Activated naive CD4-positive, alpha-beta T cell treated with anti-CD3 and anti-CD28 coated beads for 36 hours (primary cell): ENCODE measurements at places on chromosomes 1 and 21. TPM values are rescaled to one million over a fixed set of nuclear protein-coding genes. Genes with fewer than 3 reads are reported as not detected.

CD48 gene
- 340 TPM for total RNA-seq

DNA sequence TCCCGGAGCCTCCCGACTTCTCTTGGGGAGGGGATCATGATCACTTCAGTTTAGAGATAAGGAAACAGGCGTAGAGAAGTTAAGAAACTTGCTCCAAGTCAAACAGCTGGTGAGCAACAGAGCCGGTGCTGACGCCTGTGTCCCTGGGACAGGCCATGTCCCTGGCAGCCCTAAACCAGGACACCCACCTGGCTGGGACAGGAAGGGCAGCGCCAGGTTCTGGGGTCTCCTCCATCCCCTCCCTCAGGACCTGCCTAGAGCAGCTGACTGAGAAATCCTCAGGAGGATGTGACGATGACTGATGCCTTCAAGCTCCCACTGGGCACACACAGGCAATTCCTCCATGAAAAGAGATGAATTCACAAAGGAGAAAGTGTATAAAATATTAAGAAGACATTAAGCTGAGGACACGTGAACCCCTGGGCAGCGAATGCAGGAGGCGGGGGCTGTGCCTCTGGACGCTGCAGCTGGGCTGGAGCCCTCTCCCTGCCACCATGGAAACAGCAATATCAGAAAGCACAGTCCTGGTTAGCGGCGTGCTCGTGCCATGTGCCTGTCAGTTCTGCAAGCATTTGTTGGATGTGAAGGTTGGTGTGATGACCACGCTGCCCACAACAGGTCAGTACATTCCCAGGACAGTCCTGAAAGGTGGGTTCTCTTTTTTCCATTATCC, 40.1 kb upstream of the C1orf174 start:
- no peak for DNase-seq

MIXL1 gene
- total RNA-seq = not detected

DNA sequence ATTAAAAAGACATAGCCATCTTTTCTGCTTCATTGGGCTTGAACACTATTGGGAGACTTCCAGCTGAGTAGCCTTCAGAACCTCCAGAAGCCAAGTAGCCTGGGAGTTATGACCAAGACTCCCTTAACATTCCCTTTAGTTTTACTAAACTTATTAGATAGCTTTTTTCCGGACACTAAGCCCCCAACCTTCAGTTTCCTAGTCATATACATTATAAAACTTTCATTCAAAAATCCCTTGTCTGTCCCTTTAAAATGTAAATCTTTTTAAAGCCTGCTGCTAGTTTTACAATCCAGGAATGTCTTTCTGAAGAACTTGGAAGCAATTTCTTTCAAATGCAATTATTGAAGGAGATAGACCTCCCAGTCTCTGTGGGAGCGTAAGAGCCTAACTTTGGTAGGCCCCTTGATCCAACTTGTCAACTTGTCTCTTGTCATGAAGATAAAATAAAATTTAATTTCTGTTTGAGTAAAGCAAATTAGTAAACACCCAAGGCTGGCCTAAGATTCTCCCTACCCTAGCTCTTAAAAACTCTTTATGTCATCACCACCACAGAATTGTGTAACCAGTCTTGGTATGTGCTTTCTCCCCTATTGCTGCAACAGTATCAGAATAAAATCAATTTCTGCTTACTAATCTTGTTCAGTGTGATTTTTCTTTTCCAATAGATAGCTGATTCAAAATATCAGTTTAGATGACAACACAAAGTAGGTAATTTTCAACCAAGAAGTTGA, 796.2 kb downstream of the PLA2G4A start:
- no peak for DNase-seq

DNA sequence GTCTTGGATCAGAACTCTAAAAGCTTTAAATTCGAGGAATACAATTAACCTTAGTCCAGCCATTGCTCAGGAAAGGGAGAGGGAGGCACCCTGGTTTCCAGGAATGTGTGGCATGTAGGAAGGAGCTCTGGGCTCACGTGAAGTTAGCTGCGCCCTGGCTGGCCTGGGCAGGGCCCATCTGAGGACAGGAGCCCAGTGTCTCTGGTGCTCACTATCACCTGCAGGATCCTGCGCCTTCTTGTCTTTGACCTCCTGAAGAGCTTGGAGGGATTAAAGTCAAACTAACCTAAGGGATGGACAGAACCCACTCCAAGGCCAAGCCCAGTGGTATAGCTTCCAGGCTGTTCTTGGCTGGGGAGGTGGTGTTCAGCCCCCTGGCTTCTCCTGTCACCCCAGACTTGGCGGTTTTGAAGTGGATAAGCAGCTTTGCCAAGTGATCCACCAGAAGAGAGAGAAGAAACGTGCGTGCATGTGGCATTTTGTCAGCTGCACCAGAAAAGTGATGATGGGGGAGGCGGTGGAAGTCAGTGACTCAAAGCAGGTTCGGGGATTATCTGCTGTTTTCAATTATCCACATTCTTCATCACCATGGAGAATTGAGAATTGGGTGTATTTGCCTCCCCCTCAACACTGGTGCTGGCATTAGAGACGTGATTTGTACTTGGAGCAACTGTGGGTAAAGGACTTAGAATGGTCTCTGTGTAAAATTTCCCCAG, 11.9 kb upstream of the KCNN3 start:
- DNase-seq = no peak

DNA sequence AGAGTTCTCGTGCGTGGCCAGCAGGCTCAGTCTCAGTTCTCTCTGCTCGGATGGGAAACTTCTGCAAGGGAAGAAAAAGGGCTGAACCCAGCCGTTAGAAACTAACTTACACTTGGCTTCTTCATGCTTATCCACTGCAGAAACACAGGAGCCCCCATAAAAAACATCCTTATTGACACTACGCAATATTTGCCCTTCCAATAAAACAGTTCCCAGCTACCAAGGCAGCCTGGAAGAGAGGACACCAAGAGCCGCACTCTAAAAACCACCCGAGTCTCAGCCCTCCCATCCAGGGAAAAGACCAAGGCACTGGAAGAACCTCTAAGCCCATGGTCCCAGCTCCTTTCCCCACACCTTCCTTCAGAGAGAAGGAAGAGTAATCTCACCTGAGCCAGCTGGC, 61.1 kb downstream of the SSBP3 start:
- no peak for DNase-seq

RRP15 gene
- total RNA-seq = 12.6 TPM

DNA sequence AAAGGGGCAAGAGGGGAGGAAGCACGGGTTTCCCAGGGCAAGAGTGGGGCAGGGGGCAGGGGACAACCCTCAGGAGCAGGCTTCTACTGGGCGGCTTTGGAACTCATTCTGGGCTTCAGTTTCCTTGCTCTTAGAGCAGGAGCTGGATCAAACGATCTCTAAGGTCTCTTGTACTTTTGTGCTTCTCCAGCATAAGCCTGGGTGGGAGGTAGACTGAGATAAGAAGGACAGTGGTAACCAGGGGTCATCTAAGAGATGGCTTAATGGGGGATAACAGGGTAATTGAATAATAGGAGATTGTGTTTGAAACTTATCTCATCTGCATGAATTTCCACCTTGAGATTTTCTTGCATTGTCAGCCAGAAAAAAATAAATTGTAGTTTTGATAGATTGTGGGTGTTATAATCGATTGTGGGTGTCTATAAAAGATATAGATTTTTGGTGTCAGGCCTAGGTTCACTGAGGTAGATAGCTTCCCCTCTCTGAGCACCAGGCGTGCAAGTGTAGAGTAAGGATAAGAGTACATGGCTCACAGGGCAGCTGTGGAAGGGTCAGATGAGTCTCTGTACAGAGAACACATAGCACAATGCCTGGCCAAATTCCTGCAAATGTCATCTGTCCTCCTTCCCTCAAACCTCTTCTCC, 68.0 kb downstream of the CD58 start:
- no peak for DNase-seq

DNA sequence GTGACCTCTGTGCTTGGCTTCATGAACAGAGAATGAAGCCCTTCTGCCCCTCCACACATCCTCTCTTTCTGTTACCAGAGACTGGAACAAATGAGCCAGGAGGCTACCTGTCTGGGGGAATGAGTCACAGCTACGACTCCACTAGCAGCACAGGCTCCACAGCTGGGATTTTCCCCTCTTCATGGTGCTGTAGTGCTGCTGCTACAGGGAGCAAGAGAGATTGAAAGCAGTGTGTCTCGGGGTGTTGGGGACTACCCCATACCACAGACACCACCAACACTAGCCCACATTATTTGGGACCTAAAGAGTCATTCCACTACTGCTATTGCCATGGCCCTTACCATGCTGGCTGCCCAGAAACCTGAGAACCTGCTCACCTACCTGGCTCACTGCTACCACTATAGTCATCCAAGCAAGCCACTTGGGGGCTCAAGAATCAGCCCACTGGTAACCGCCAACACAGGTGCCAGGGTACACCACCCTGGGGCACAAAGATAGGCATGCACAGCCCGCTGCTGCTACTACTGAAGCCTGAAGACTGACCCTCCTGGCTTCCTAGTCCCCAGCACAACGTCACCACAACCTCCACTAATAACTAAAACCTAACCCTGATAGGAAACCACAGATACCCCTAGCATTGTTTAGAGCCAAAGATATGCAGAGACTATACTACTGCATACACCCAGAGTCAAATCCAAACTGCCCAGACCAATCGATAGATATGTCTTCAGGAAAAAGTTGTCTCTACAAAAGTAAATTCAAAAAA, 17.7 kb downstream of the CD1E start:
- DNase-seq = peak; percentile 63

GRCh38 chr1:230255991-230256390, 170.1 kb downstream of the PGBD5 start:
- DNase-seq = no peak

NGF gene
- not detected for total RNA-seq

DNA sequence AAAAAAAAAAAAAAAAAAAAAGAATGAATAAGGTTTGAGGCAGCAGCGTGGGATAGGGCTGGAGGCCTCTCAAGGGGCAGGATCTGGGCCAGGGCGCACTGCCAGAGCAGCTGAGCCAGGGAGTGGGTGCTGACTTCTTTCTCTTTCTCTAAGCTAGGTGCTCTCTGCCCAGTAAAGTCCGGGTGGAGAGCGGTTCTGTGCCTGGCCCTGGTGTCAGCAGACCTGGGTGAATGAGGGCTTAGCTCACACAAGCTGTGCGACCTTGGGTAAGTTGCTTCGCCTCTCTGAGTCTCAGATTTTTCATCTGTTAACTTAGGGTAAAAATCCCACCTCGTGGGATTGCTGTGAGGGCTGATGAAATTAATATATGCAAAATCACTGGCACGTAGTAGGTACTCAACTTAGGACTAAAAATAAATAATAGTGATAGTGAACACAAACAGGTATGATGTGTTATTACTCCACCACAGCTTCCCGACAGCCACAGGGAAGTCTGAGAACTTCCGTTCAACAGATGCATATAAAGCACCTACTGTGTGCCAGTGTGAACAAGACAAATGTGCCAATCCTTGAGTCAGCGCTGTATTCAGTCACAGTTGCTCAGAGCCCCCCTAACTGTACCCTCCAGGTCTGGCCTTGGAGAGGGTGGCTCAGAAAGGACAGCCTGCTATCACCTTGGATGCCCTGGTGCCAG, 2.0 kb upstream of the FAM131C start:
- no peak for DNase-seq

DNA sequence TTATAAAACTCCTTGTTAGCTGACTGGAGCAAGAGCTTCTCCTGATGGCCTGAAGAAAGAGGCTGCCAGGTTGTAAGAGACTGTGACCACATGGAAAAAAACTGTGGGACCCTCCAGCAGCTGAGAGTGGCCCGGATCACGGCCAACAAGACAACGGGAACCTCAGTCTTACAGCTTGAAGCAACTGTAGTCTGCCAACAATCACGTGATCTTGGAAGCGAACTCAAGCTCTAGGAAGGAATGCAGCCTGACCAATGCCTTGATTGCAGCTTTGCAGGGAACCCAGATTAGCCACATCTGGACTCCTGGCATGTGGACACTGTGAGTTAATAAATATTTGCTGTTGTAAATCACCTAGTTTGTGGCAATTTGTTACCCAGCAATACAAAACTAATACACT, 442.6 kb upstream of the PRMT6 start:
- no peak for DNase-seq

FABP3 gene
- total RNA-seq = not detected

ASCL5 gene
- not detected for total RNA-seq
